ENCODE measurements at places on chromosomes 5 and 9.

DNA sequence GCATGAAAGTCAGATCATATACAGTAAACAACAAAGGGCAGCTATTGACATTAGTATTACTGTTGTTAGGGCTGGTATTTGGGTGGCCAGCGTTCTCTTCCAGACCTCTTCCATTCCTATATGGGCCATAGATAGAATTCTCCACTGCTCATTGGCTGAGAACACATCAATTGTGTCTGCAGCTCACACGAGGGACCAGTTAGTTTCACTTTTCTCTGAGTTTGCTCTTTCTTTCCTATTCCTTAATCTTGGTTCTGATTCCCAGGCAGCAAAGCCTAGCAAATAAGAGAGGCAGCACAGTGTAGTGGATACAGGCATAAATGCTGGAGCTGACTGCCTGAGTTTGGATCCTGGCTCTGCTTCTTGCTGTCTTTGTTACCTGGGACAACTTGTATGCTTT is 476.4 kb downstream of the SPOCK1 start:
- DNase-seq = no peak

DNA sequence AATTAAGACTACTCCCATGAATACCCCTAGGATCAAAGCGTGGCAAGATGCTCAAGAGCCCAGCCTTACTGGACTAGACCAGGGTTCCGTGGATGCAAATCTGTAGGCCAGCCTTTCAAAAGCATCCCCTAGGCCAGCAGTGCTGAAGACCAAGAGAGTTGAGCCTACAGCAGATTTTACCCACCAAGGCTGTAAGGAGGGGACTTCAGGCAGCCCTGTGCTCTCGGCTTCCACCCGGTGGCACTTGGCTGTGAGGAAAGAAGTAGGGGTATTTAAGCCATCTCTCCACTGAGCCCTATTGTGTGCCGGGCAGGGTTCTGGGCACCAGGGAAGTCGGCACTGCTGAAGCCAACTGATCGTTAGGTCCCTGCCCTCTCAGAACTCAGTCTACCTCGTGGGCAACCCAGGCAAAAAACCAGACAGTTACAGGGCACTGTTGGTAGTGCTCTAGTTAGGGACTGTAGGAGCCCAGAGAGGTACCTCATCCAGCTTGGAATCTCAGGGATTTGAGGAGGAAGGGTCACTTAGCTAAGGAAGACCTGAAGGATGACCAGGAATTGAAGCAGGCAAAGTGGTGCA is 25.5 kb downstream of the TCF7 start:
- no peak for DNase-seq

- DNase-seq = no peak
These were observed 355.4 kb upstream of the WWC1 start for GRCh38 chr5:167936022-167936421.

DNA sequence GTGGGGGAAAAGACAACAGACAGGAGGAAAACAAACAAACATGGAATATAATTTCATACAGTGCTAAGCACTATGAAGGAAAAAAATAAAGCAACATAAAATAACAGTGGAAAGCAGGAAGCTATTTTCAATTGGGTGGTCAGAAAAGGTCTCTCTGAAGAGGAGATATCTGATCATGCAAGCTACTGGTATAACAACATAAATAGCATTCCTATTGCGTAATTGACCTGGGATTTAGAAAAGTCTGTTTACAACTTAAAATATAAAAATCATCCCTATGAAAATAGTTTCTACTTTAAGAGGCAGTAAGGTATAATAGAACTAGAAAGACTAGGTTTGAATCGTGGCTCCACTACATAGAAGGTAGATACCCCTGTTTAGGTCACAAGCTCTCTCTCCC is 61.4 kb downstream of the FBXW11 start:
- DNase-seq = no peak

DNA sequence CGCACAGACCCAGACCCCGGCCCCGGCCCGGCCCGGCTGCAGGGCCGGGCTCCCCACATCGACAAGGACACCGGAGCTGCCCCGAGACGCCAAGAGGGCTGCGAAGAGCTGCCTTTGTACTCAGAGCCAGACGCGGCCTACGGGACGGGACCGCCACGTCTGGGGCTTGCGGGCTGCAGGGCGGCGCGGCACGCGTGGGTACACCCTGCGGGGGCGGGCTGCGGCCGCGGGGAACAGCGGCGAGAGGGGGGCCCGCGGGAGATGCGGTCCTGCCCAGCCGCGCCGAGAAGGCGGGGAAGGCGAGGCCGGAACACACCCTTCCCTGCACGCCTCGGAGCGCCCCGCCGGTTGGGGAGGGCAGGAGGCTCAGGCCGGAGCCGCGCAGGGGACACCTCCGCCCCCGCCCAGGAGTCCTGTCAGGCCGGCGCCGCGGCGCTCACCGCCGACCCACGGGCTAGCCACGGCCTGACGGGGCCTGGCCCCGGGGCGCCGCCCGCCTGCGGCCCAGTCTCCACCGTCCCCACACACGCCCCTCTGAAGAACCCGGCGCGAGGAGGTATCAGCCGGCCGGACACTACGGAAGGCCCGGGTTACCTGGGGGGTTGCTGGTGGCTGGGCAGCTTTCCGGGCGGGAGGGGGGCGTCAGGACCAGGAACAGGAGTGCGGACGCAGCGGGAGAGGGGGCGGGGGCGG is 478 bp downstream of the RAB14 start:
- DNase-seq = no peak

GRCh38 chr9:82531795-82532194 is 531.1 kb downstream of the RASEF start:
- DNase-seq = no peak

DNA sequence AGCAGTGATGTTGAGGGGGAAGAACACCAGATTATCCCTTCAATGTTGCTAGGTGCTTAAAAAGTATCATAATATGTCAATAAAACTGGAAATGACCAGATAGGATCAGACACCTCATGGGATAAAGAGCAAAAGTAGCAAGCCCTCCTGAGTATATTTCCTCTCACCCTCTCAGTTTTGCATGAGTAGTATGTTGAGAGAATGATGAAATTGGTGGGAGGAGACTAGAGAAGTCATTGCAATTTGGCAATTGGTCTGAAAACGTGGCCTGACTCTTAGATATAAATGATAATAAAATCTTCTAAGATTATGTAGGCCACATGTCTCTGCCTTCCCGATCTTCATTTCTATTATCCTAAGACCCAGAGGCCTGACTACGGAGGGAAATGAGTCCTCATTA is 151.2 kb upstream of the ARRDC3 start:
- DNase-seq = no peak

GRCh38 chr5:39519566-39520231 is 94.9 kb upstream of the DAB2 start:
- DNase-seq = no peak

- no peak for DNase-seq
These were observed 11.8 kb downstream of the ITGA1 start for GRCh38 chr5:52799358-52799982.

GRCh38 chr9:13083366-13083765 is 196.1 kb downstream of the MPDZ start:
- no peak for DNase-seq

- DNase-seq = no peak
These were observed 4.7 kb upstream of the PURA start for GRCh38 chr5:140109018-140109758.

GRCh38 chr5:18491349-18491748 is 857.1 kb downstream of the TAF11L14 start:
- DNase-seq = no peak

GRCh38 chr9:127178686-127179632 is 56.5 kb upstream of the ANGPTL2 start:
- no peak for DNase-seq

DNA sequence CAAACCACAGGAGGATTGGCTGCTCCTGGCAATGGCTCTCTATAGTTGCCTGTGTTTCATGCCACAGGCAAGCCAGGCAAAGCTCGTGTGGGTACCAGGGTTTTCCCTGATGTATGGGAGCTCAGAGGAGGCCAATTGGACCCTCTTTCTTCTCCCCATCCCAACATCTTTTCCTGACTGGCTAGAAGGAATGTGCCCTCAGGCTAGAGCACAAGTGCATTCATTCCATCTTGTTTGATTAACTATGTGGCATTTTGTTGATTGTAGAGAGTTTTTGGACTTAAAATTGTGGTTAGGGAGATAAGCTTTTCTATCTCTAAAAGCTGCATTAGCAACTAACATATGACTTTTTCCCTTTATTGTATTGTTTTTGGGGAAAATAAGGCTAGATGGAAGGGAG is 561.3 kb downstream of the PSAT1 start:
- no peak for DNase-seq

GRCh38 chr5:180494510-180495181 is 467 bp downstream of the CNOT6 start:
- no peak for DNase-seq

DNA sequence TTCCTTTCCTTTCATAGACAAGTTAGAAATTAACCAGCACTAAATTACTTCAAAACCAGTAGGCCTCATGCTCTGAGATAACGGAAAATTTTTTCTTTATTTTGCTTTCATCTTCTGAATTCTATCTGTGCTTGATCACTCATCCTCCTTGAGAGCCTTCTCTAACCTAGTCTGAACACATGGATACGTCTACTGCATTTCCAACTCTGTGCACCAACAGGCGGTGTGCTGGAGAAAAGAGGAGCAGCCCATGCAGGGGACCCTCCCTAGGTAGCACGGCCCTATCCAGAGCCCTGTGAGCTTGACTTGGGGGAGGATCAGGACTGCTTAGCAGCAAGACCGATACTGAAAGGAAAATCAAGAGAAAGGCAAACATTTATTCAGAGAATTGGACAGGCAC is 149.8 kb downstream of the AUH start:
- DNase-seq = no peak

DNA sequence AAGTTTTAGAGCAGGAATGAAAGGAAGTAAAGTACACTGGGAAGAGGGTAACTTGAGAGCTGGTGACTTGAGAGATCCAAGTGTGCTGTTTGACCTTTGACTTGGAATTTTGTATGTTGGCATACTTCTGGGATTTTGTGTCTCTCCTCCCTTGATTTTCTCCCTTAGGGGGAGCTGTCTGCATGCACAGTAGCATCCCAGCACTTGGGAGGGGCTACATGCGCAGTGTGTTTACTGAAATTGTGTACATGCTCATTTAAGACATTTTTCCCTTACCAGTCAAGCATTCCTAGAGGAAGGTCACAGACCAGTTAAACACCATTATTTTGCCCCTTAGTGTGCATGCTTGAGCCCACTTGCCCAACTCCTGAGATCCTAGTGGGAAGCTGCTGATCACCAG is 120.1 kb downstream of the ZNF622 start:
- DNase-seq = no peak

GRCh38 chr5:148962761-148963324 is 100.0 kb downstream of the SH3TC2 start:
- DNase-seq = no peak

DNA sequence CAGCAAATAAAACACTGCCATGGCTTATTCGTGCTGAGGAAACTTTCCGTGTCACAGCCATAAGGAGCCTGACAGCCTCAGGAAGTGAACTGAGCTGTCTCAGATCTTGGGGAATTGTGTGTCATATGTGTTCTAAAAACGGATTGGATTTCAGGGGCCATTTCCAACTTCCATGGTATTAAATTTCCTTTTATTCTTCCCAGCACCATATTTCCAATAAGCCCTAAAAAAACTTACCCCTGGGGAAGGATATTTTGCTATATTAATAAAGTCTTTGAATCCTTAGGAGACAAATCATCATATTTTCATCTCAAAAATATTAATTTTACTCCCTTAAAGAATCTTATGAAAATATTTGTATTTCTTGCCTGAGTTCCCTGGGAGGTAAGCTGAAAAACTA is 93.9 kb downstream of the LHFPL2 start:
- no peak for DNase-seq

GRCh38 chr5:149304195-149305078 is 32.8 kb downstream of the AFAP1L1 start:
- DNase-seq = no peak

DNA sequence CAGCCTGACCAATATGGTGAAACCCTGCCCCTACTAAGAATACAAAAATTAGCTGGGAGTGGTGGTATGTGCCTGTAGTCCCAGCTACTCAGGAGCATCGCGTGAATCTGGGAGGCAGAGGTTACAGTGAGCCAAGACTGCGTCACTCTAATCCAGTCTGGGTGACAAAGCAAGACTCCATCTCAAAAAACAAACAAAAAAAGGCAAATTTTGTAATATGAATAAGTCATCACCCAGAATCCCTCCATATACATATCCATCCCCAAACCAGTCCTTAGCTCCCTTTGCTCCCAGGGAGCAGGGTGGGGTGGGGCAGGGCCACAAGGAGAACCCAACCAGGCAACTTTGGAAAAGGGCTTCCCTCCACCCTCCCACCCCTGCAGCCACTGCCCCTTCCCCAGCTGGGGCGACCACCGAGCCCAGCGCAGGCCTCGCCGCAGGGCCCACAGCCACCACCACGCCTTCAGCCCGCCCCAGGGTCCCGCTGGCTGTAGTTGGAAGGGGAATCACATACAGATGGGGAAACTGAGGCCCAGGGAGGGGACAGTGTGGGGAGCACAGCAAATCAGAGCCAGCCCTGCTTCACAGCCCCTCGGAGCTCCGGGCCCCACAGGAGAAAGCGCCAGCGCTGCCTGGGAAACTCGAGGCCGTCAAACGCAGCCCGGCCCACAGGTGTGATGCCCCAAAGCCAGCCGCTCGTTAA is 7.8 kb downstream of the NOTCH1 start:
- no peak for DNase-seq

- no peak for DNase-seq
These were observed 36.7 kb downstream of the MTREX start for GRCh38 chr5:55344392-55344992.

DNA sequence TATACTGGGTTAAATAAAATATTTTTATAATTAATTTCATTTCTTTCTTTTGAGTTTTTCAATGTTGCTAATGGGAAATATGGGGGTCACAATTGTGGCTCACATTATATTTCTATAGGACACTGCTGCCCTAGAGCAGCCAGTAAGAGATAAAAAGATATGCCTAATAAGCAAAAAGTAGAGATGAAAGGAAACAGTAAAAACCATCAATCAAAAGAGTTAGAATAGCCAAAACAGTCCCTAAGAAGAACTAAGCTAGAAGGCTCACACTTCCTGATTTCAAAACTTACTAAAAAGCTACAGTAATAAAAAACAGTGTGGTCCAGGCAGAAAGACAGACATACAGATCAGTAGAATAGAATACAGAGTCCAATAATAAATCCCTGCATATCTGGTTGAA is 104.4 kb downstream of the FANCC start:
- DNase-seq = no peak

- peak; percentile 14 for DNase-seq
These were observed at the start of gene ZDHHC21 for GRCh38 chr9:14693251-14693861. Gene ZDHHC21 (minus strand): TSS chr9:14693432. CDS start chr9:14674340, 19,092 bp downstream.

DNA sequence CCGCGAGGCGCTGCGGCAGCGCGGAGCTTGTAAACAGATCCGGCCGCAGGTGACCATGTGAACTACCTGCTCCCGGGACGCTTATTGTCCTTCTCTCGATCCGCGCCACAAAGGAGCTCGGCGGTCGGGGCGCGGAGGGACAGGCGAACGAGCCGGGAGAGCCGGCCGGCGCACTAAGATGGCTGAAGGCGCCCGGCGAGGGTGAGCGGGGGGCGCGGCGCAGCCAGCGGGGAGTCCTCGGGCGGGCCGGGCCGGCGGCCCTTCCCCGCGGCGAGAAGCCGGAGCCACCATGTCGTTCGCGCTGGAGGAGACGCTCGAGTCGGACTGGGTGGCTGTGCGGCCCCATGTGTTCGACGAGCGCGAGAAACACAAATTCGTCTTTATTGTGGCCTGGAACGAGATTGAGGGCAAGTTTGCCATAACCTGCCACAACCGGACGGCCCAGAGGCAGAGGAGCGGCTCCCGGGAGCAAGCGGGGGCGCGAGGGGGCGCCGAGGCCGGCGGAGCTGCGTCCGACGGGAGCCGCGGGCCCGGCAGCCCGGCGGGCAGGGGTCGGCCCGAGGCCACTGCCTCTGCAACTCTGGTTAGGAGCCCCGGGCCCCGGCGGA is 535 bp downstream of the JMY start:
- DNase-seq = no peak

- DNase-seq = no peak
These were observed 108.3 kb downstream of the DRD1 start for GRCh38 chr5:175335691-175336090.
